ENCODE measurements at places on chromosomes 1 and 21.

DNA sequence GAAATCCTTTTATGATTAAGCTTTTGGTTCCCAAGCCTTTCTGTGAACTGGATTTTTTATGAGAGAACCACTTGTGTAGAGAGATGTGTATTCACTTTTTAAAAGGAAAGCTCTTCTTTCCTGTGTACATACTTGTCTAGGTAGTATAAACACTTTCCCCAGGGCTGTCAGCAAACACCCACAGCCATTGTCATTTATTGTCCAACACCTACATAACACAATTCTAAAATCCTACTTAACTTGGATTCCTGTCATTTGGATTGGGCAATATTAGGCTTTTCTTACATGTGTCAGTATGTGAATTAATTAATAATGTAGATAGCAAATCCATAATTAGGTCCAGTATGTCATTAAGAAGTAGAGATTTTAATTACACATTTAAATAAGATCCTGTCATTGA lies 12.3 kb downstream of the DDX20 start:
- no peak for DNase-seq

- DNase-seq: no peak
These were observed 33.0 kb downstream of the RAB3GAP2 start for GRCh38 chr1:220239213-220239612.

DNA sequence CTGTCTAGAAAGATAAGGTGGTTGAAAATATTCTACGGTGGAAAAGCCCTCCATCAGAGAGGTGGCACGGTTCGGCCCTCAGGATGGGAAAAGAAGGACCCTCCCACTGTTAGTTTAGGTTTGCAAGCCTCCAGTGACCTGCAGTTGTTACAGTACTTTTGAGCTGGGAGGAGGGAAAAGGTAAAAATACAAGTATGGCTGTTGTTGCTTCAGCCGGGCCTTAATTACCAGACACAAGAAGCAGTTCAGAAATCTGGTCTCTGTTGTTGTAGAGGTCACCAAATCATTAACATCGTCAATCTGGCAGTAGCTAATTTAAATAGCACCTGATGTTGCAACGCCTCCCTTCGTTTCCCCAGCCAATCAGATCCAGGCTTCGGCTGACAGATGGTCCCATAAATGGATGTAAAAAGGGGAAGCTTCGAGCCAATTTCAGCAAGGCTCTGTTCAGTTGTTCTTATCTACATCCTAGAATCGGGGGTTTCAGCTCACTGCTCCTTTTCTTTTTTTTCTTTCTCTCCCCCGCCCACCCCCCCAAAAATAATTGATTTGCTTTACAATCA lies at the start of gene ELAVL4:
TSS of gene ELAVL4 (plus strand) at position 424 of the 563 bp plus-strand sequence. CDS start 270 bp downstream, outside the sequence.
- DNase-seq: no peak

DNA sequence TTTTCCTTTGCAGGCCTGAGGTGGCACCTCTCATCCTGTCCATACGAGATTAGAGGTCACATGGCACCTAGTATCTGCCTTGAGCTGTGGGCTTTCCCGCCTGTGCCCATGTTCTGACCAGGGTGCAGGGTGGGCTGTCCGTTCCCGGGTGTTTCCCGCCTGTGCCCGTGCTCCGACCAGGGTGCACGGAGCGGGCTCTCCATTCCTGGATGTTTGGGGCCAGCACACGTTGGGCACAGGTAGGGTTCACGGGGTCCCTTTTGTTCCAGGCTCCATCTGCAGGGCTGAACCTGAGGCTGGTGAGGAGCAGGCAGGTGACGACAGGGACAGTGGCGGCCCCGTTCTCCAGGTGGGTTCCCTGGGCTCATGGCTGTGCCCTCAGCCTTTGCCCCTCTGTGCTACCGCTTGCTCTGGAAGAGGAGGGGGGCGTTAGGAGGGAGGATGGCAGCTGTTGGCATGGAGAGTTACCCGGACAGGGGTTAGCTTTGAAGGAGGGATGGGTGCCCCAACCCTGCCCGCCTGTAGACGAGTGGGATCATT lies 10.0 kb downstream of the RRP1 start:
- no peak for DNase-seq

- no peak for DNase-seq
These were observed 83.6 kb downstream of the GALNT2 start for GRCh38 chr1:230150615-230151014.

DNA sequence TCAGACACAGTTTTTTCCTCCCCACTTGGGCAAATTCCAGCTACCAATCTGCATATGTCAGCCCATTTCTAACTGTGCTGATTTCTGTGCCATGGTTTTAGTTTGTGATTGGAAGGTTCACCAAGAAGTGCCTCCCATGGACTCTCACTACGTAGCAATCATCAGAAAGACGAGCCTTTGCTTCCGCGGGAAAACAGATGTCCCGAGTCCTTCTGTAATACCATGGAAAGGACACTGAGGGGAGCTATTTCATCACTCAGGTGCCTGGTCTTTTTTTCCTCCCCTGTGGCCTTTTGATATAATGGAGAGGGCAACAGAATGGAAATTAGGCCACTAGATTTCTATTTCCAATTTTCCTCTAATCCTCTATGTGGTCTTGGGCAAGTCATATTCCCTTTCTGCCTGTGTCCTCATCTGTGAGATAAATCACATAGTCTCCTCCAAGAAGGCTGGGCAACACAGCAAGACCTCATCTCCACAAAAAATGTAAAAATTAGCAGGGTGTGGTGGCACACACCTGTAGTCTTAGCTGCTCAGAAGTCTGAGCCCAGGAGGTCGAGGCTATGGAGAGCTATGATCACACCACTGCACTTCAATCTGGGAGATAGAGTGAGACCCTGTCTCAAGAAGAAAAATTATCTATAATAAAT lies 24.8 kb downstream of the LEMD1 start:
- DNase-seq: peak; percentile 76

DNA sequence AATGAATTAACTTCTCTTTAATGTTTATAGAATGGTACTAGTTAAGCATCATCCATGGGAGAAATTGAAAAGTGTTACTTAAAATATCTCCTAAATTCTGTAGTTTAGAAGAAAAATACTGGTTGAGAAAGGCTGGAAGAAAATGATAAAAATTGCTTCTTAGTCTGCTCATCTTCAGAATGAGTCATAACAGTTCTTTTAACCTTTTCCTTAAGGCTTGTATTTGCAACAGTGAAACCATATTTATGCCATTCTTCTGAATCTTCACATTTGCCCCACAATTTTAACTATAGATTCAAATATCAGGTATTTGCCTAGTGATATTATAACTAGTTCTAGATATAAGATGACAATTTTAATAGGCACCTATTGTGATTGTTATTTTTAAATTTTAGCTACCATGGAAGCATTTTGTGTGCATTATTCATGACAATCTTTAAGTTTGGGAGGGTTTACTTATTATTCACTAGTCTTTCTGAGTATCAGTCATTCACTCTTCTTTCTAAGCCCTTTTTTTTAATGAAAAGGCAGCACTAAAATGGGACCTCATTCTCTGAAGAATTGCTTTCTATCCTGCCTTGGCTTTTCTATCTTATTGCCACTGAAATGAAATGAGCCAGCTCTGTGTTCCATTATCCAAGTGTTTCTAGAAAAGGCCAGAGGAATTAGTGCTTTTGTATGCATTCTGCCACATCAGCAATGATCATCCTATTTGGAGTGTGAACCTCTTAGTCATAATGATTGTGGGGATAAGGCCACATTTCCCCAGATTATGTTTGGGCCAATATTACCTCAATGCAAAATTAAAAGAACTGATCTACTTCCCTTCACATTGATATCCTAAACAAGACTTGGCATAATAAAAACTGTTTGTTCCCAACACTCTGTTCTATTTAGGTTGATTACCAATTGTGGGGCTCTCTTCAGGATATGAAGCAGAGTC lies 58.4 kb downstream of the SAMSN1 start:
- no peak for DNase-seq

- DNase-seq: no peak
These were observed 299 bp downstream of the DIP2A start for GRCh38 chr21:46459024-46459355.

- DNase-seq: no peak
These were observed 131.7 kb upstream of the USH2A start for GRCh38 chr1:216554934-216555333.

- DNase-seq: no peak
These were observed 243.1 kb upstream of the CXADR start for GRCh38 chr21:17269760-17270159.

GRCh38 chr1:33468967-33469366 lies 3.5 kb upstream of the ZSCAN20 start:
- DNase-seq: no peak

DNA sequence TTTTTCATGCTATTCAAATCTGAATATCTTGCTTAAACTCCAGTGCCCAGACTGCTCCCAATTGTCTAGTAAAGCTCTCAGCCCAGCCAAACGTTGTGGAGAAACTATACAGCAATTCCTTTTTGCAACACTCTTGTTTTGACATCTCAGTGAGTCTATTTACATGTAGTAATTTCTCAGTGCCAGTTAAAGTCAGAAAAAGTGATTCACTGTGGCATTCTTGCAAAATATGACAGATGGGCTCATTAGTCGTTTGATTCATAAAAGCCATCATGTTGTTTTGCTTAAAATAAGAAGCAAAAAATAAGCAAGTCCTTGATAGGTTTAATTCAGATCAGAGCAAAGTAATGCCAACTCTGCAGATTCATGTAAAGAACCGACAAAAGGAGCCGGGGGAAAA lies 20.7 kb upstream of the TMPRSS15 start:
- DNase-seq: no peak

GRCh38 chr1:66623812-66624211 lies 89.9 kb downstream of the SGIP1 start:
- peak; percentile 50 for DNase-seq

- DNase-seq: no peak
These were observed 7.3 kb downstream of the RGS16 start for GRCh38 chr1:182596934-182597333.

DNA sequence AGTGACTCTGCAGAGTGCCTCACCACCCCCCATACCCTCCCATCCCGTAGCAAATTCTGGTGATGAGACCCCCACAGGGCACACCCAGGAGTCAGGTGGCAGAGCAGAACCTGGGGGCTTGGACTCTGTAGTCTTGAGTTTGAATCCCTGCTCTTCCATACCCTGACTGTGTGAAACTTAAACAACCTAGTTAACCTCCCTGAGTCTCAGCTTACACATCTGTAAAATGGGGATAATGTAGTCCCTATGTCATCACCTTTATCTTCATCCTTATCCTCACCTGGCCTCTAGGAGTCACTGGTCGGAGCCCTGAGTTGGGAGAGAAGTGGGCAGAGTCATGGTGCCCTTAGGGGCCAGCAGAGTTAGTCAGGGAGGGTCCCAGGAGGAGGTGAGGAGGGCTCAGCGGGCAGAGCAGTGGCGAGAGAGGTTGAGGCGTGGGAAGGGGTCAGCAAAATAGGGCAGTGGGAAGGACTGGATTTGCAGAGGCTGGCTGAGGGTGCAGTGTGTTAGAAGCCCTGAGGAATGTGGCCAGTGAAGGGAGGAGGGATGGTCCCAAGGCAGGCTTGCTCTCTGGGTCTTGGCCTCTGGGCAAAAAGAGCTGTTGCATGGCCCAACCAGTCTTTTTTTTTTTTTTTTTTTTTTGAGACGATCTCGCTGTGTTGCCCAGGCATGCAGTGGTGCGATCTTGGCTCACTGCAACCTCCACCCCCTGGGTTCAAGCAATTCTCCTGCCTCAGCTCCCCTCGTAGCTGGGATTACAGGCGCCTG lies 18.6 kb downstream of the C1orf167 start:
- no peak for DNase-seq

DNA sequence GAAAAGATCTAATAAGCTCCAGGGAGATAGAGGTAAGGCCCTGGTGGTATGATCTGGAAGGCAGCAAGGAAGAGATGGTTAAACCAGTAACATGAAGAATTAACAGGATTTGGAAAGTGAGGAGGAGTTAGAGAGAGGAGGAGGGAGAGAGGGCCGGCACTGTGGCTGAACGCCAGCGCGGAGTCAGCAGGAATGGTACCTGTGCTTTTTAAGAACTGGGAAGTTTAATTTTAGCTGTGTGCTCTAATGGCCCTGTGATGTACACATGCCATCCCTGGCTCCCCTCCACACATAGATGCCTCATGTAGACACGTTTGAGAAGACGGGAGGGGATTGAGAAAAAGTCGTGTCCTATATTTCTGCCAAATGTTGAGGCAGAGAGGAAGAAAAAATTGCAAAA lies 13.8 kb upstream of the AVPR1B start:
- no peak for DNase-seq

DNA sequence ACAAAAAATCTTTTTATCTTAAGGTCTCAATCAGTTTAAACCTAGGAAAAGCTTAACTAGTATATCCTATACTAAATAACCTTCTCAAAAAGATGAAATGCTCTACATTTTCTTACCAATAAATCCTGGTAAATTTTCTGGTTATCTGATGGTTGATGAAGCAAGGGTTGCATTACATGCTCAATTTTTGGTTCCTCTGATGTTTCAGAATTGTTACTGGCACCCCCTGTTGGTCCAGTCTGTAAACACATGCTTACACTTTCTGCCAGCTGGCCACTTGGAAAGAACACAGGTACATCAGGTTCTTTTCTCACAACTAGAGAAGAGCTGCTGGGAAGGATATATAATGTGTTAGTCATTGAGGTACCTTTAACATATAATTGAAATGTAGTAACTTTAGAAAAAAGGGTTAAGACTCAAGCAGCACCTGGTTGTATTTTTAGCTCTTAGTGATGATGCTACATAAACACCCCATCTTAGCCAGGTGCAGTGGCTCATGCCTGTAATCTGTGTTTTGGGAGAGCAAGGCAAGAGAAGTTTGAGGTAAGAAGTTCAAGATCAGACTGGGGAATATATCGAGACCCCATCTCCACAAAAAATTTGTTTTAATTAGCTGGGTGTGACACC lies 30.9 kb upstream of the TAL1 start:
- peak; percentile 23 for DNase-seq

DNA sequence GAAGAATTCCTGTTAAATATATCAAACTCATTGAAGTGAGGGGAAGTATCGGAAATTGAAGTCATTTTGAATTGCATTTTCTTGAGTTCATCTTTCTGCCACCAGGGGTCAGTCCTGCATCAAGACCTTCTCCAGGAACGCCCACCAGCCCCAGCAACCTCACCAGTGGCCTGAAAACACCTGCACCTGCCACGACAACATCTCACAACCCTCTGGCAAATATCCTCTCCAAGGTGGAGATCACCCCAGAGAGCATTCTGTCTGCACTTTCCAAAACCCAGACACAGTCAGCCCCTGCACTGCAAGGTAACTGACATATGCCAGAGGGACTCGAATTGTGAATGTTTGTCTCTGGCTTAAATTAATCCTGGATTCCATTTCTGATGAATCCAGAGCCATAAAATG lies 22.8 kb upstream of the TARS2 start:
- DNase-seq: peak; percentile 60

DNA sequence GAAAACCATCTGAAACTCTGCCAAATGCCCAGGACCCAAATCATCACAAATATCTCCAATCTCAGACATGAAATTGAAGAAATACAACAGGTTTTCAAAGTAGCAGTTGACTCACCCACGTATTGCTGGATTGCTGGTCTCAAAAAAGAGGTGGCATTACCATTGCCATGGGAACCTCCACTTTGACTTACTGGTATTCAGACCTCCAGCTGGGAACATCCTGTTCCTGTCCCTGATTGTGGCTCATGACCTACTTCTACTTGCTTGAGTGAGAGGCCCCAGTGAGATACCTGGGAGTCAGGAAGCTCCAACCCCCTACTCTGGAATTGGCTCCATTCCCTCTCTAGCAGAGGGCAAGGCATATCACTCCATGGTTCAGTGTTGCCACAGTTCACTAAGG lies 64.6 kb downstream of the NMNAT2 start:
- peak; percentile 66 for DNase-seq

- DNase-seq: no peak
These were observed 104.9 kb downstream of the DUSP10 start for GRCh38 chr1:221636967-221637366.

- no peak for DNase-seq
These were observed 343.8 kb downstream of the RPS6KC1 start for GRCh38 chr1:213394837-213395236.
